ENCODE measurements at places on chromosomes 5 and 9. TPM values are rescaled to one million over a fixed set of nuclear protein-coding genes. Genes with fewer than 3 reads are reported as not detected.

FST gene
- total RNA-seq: not detected

MCCC2 gene
- 41.9 TPM for total RNA-seq

FOXI1 gene
- total RNA-seq: not detected

ARHGEF39 gene
- 17.2 TPM for total RNA-seq

PROB1 gene
- total RNA-seq: 5.2 TPM

TRIP13 gene
- 42.6 TPM for total RNA-seq

SAPCD2 gene
- 56.8 TPM for total RNA-seq

PTPA gene
- total RNA-seq: 125 TPM

TLX3 gene
- total RNA-seq: not detected

SMIM33 gene
- 0.32 TPM for total RNA-seq

CDH18 gene
- total RNA-seq: not detected

SPATA31A3 gene
- total RNA-seq: not detected

SLC6A3 gene
- not detected for total RNA-seq

OR13J1 gene
- total RNA-seq: not detected

RIOK2 gene
- total RNA-seq: 29.1 TPM

GRCh38 chr9:115423646-115424045 is 305.7 kb upstream of the TNC start:
- DNase-seq: no peak

GRCh38 chr5:90421136-90421535 is 11.6 kb upstream of the CETN3 start:
- DNase-seq: no peak

GRCh38 chr9:135664801-135665794 is 2.0 kb downstream of the LCN9 start:
- no peak for DNase-seq

GRCh38 chr5:51997500-51997899 is 614.3 kb downstream of the ISL1 start:
- no peak for DNase-seq

GRCh38 chr9:79637177-79637925 is 65.6 kb downstream of the TLE4 start:
- DNase-seq: no peak

GRCh38 chr5:151157426-151158286 is at the start of gene ANXA6:
TSS of gene ANXA6 (minus strand) at chr5:151157779. CDS start at chr5:151147901, 9,878 bp downstream.
- peak; percentile 76 for DNase-seq

DNA sequence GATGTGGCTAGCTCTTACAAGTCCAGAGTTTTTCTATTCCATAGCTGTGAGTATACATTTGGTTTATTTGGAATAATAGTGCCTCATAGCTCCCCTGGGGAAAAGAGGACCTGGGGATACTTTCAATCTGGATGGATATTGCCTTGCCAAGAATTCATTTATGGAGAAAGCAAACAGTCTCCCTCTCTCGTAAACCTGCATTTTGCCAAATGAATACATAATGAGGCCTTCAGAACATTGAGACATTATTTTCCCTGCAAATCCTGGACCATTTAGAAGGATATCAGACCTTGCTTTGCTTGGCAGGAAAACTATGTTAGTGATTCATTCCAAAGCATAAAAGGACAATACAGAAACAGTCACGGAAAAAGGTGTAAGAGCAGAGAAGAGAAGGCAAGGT is 569.6 kb upstream of the BRINP1 start:
- no peak for DNase-seq

DNA sequence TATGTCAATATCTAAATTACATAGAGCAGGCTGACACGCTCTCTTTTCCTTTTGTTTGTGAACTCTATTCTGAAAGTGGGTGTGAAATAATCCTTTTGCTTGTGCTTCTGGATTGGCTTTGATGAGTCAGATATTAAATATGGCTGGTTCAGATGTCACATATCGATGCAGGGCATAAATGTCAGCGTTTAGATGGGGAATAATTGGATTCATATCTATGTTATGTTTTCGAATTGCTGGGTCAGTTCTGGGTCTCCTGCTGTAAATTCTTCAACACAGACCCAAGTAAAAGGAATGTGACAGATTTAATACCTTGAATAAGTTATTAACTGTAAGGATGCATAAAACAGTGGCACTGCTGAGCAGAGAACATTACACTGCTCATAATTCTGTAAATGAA is 118.7 kb upstream of the SNX2 start:
- no peak for DNase-seq

GRCh38 chr5:108753331-108753730 is 5.6 kb downstream of the FER start:
- DNase-seq: no peak

- no peak for DNase-seq
These were observed 20.1 kb downstream of the DOCK2 start for GRCh38 chr5:169657127-169657526.

- no peak for DNase-seq
These were observed 265.5 kb upstream of the PCSK5 start for GRCh38 chr9:75624998-75625397.

- DNase-seq: no peak
These were observed 247.9 kb upstream of the MEF2C start for GRCh38 chr5:89130851-89131250.

GRCh38 chr5:142053426-142054151 is 40.8 kb upstream of the GNPDA1 start:
- no peak for DNase-seq

DNA sequence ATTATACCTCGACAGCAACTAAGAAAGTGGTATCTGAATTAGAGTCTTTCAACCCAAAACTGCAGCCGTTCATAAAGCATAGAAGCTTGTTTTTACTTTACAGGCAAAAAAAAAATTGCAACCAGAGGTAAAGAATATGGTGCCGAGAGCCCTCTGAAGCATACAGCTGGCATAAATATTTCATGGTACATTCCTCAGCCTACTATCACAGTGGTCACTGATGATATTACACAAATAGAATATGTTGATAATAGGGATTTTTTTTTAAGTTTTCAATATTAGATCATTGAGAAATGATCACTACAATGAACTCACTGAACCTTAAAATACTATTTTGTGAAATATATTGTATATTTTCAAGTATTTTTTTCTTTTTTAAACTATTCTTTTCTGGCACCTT is 6.2 kb upstream of the SMC2 start:
- no peak for DNase-seq

DNA sequence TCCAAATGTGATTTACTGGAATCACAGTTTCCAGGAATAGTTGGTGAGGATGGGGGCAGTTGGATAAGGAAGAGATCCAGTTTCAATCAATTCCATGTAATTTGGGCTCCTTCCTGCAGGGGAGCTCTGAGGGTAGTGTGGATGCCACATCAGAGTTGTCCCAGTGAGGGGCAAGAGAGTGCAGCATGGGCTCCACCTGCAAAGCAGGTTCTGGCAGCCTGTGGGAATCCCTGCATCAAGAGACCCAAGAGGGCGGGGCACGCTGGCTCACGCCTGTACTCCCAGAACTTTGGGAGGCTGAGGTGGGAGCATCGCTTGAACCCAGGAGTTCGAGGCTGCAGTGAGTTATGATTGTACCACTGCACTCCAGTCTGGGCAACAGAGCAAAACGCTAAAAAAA is 188.5 kb downstream of the CACNA1B start:
- DNase-seq: no peak

- DNase-seq: no peak
These were observed 23.8 kb upstream of the SLC46A2 start for GRCh38 chr9:112914524-112914923.

- DNase-seq: peak; percentile 40
These were observed 4.5 kb downstream of the SLC12A7 start for GRCh38 chr5:1107167-1108022.

- DNase-seq: no peak
These were observed 176.6 kb downstream of the NR3C1 start for GRCh38 chr5:143226872-143227271.

- no peak for DNase-seq
These were observed 110.1 kb upstream of the GRIN3A start for GRCh38 chr9:101848485-101848919.

DNA sequence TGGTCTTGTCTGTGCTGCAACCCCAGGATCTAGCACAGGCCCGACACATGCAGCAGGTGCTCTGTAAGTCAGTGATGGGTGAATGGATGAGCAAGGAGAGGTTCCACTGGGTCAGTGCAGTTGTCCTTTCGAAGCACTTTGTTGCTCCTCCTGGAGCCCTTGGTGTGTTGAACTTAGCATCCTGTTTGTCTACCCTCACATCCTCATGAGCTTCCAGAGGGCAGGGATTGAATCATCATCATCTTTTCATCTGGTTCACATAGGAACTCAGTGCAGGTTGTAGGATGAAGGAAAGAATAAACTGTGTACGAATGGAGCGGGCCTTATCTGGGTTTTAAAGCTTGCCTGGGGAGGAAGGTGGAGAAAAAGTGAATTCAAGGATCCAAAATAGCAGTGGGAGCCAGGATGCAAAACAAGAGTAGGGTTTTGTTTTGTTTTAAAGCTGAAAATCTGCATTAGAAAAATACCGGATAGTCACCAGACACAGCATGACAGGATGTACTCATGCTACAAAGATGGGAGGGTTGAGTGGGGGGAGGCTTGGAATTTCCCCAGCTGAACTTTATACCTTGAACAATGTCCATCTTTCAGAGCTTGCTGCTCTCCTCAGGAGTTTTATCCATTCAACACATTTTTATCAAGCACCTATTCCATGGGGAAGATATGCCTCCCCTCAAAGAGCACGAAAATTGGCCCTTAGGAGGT is 55.8 kb downstream of the PTTG1 start:
- DNase-seq: no peak

DNA sequence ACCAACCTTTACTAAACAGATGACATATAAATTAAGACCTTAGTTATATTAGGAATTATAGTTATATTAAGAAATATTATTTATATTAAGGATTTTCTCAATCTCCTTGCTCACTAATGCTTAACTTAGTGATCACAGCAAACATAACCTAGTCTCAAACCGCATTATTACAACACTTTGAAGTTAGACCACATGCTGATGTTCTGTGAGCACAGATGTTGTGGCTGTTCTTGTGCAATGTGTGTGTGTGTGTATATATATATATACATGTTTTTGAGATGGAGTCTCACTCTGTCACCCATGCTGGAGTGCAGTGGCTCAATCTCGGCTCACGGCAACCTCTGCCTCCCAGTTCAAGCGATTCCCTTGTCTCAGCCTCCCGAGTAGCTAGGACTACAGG is 20.5 kb downstream of the ELP1 start:
- no peak for DNase-seq

DNA sequence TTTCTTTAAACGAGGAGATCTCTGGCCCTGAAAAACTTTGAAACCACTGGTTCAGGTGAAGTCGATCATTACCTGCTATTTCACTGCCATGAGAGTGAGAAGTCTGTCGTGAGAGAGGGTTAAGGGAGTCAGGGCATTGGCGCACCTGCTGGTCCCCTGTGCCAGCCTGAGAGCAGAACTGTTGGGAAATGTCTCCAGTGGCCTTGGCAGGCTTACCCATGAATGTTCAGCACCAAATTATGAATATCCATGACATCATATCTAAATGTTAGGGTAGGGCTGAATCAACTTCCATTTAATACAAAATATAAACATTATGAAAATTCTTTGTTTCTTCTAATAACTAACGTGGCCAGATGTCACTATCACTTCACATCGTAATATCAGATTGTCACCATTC is 379.3 kb downstream of the KDM4C start:
- no peak for DNase-seq

GRCh38 chr9:101271102-101271501 is 113.7 kb downstream of the BAAT start:
- no peak for DNase-seq

DNA sequence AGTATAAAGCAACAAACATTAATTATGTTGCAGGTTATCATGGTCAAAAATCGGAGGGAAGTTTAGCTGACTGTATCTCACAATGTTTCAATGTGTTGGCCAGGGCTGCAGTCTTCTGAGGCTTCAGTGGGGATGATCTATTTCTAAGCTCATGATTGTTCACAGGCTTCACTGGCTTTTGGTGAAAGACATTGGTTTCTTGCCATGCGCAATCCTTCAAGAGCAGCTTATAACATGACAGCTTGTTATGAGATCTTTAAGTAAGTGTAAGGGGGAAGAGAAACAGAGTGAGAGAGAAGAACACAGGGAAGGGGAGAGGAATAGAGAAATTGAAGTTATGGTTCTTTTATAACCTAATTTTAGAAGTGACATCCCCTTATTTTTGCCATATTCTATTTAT is 385.9 kb upstream of the CHD1 start:
- DNase-seq: no peak

GRCh38 chr5:91419571-91420537 is 36.7 kb upstream of the ARRDC3 start:
- DNase-seq: peak; percentile 82

DNA sequence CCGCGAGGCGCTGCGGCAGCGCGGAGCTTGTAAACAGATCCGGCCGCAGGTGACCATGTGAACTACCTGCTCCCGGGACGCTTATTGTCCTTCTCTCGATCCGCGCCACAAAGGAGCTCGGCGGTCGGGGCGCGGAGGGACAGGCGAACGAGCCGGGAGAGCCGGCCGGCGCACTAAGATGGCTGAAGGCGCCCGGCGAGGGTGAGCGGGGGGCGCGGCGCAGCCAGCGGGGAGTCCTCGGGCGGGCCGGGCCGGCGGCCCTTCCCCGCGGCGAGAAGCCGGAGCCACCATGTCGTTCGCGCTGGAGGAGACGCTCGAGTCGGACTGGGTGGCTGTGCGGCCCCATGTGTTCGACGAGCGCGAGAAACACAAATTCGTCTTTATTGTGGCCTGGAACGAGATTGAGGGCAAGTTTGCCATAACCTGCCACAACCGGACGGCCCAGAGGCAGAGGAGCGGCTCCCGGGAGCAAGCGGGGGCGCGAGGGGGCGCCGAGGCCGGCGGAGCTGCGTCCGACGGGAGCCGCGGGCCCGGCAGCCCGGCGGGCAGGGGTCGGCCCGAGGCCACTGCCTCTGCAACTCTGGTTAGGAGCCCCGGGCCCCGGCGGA is 535 bp downstream of the JMY start:
- DNase-seq: peak; percentile 41

DNA sequence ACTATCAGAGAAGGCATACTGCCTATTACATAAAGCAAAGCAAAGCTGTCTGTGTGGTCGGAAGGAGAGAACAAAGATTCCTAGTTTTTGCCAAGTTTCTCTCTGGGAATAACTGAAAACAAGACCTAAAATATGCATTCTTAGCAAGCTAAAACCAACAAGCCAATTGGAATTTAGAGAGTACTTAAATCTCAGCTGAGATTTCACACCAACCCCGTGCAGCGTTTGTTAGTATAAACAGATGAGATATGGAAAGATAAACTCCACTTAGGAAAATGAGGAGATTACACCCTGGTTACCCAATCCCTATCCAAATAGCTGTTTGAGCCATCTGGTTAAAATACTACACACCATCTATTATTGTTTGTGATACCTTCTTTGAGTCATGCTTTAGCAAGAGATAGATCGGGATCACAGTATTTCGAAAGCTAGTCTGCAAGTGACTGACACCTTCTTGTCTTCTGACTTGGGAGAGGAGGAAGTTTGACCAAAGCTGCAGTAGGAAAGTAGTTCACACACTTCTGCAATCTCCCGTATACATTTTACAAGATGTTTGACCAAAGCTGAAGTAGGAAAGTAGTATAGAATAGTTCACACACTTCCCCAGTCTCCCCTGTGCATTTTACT is 18.2 kb downstream of the FAF2 start:
- DNase-seq: no peak
